ENCODE measurements at places on chromosomes 1 and 21.

- peak; percentile 36 for DNase-seq
Measured at GRCh38 chr1:2801535-2802291, at the start of gene TTC34. Gene TTC34, minus strand, starts transcription at chr1:2801693. Its CDS starts 866 bp downstream, at chr1:2800827.

DNA sequence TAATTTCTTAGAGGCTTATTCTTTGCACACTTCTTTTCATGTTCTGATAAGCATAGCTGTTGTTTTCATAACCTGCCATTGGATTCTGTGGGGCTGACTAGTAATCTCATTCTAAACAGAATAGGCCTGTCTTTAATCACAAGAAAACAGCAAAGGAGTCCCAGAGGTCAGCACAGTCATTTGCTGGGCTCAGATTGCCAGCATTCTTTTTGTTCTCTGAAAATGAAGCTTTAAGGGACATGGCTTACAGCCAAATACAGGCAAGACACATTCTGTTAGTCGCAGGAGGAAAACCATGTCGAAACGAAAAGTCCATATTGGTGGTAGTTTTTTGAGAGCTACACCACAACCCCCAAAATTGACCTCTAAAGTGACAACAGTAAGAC is 75.0 kb downstream of the MRPS6 start:
- DNase-seq, result no peak

DNA sequence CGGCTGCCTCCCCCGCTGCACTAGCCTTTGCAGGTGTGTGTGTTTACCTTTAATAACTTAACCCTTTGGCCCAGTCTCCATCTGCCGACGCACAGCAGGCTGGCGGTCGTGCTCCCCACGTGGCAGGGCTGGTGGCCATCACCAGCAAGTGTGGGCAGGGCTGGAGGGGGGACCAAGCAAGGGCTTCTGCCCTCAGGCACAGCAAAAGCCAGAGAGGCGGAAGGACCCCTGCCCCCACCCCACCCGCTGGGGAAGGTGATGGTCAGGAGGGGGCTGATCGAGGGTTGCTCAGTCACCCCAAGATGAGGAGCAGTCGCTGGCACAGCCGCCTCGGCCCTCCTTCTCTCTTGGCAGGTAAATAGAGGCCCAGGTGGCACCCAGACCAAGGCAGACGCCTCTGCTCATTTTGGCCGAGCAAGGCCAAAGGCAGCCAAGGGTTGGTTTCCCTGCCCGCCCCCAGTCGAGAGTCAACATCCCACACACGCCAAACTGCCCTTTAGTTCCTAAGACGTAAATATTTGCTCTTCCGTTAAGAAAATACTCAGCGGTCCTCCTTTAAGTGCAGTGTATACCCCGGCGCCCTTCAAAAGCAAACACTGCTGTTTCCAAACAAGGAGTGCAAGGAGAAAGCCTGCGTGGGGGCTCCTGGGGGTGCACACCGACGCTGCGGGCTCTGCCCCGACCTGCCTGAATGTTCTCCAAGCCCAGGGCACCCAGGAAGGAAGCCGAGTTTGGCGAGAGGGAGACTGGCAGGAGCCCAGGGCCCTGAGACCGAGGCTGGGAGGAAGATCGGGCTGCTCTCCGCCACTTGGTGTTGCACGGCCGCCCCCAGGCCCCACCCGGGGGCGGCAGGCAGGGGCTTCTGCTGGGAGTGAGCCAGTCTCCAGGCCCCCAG is 82.7 kb downstream of the SIK1 start:
- no peak for DNase-seq

- no peak for DNase-seq
Measured at GRCh38 chr1:38027201-38028104, 14.9 kb downstream of the UTP11 start.

DNA sequence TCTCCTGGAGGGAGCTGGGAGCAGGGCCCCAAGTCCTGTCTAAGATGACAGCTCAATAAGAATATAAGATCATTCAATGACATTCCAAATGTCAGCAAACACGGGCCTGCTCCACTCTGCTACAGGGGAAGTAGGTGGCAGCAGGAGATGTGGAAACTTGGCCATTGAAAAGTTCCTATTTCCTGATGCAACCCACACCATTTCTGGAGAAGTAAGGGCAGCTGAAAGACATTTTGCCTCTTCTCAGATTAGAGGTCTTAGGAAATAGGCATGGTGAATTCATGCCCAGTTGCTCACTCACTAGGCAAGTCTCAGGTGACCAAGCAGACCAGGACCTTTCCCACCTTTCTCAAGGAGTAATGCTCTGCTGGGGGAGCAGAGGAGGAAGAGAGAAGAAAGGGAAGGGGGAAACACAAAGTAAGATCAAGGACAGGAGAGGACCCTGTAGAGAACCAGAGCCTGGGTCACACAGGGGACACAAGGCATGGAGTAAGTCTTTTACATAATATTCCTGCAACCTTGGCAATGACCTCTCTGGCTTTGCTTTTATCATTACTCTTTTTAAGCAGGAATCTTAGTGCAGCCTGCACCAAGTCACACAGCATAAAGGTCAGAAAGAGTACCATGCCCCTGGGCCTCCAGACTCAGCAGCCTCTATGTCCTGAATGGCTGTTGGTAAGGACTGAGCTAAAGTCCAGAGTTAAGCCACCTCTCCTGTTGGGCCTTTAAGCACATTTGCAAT is 68.9 kb downstream of the DMAP1 start:
- no peak for DNase-seq

DNA sequence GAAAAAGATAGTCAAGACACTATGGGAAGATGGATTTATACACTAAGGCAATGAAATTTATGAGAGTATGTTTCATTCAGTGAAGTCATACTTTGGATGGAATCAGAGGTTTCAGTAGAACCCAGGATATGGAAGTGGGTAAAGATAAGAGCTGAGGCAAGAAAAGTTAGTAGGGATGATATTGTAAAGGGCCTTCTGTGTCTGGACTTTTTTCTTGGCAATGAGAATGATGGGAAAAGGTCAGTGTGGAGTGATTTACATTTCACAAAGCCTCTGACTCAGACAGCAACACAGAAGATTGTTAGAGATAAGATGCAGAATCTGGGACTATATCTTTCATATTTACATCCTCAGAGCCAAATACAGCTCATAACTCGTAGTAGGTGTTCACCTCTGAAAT is 32.1 kb downstream of the SH3BGR start:
- DNase-seq, result no peak

DNA sequence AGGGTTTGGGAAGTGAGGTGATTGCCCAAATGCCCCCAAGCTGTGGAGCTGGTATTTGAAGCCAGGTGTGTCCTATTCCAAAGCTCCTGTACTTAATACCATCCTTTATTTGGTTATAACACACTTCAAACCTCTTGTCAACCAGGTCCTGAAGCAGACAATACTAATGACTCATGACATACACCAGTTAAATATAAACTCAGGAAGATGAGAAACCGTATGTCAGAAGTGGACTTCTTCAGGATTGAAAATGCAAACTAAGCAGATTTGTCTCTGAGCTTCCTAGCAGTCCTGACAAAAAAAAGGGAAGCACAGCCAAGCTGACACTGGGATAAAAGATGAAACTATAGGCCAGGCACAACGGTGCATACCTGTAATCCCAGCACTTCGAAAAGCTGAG is 70.6 kb downstream of the ALPL start:
- DNase-seq, result peak; percentile 12

- DNase-seq, result no peak
Measured at GRCh38 chr1:164912290-164912689, 353.3 kb downstream of the PBX1 start.

GRCh38 chr1:90502696-90503095 is 214.4 kb downstream of the BARHL2 start:
- no peak for DNase-seq

GRCh38 chr1:160354388-160354985 is 11.3 kb downstream of the NCSTN start:
- no peak for DNase-seq

- DNase-seq, result peak; percentile 78
Measured at GRCh38 chr1:3453891-3454810, at the start of gene ARHGEF16. Gene ARHGEF16, plus strand, starts transcription at chr1:3454665. Its CDS starts 8,420 bp downstream, at chr1:3463085.

- no peak for DNase-seq
Measured at GRCh38 chr1:229086091-229086490, 184.8 kb upstream of the RAB4A start.

- no peak for DNase-seq
Measured at GRCh38 chr1:184152434-184152898, 100.9 kb downstream of the TSEN15 start.

GRCh38 chr1:194161591-194161990 is 975.2 kb upstream of the B3GALT2 start:
- DNase-seq, result no peak
